Activated naive CD4-positive, alpha-beta T cell treated with anti-CD3 and anti-CD28 coated beads, Interleukin-2, amount 10 ng/mL, durations not matched to agents 5 hours and 36 hours (primary cell): ENCODE measurements at places on chromosomes 2 and 18. TPM values are rescaled to one million over a fixed set of nuclear protein-coding genes. Genes with fewer than 3 reads are reported as not detected.

Gene SCYGR4
- total RNA-seq = not detected

Gene DSG4
- not detected for total RNA-seq

Gene STPG4
- total RNA-seq = 0.48 TPM

Gene EGR4
- 0.10 TPM for total RNA-seq

Gene DPYSL5
- total RNA-seq = not detected

Gene TUBB8B
- total RNA-seq = not detected

Gene C2orf78
- total RNA-seq = not detected

Gene RGPD4
- total RNA-seq = not detected

Gene CCDC102B
- 0.87 TPM for total RNA-seq

Gene GBX2
- not detected for total RNA-seq

Gene LCT
- not detected for total RNA-seq

Gene SLC23A3
- total RNA-seq = 1.6 TPM

Gene GPR45
- not detected for total RNA-seq

Gene LYG2
- not detected for total RNA-seq

Gene OSR1
- total RNA-seq = not detected

Gene KLHL41
- not detected for total RNA-seq

Gene FEV
- total RNA-seq = not detected

Gene AQP4
- total RNA-seq = not detected
